ENCODE measurements at places on chromosomes 5 and 9.

- no peak for DNase-seq
These were observed 71.6 kb upstream of the FRRS1L start for GRCh38 chr9:109238655-109239054.

DNA sequence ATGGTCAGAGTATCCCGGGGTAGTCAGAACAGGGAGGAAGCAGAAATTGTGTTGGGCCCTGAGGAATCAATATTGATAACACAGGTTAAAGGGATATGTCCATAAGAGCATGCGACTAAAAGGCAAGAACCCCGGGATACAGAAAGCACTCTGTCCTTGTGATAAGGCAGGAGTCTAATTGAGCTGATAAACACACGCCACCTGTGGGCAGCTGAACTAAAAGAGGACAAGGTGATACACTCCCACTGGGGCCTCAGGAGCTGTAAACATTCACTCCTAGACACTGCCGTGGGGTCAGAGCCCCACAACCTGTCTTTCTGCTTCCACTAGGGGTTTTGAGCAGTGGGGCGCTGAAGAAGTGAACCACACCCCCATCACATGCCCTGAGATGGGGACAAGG lies 144.7 kb upstream of the MPDZ start:
- no peak for DNase-seq

- DNase-seq, result no peak
These were observed 25.5 kb upstream of the SLC25A51 start for GRCh38 chr9:37929441-37929895.

DNA sequence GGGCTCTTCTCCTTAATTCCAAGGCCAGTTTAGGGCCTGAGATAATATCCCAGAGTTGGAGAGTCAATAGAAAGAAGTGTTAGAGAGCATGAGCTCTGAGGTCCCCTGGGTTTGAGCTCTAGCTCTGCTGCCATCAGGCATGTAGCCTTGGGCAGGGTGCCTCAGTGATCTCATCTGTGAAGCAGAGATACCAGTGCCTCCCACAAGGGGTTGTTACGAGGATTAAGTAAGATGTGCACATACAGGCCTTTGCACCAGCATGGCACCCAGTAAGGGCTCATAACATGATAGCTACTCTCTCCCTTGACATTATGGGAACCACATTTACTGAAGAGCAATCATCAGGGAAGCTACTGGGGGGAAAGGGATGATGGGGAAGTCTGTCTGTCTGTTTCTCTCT lies 265.7 kb downstream of the HSPA4 start:
- DNase-seq, result no peak

DNA sequence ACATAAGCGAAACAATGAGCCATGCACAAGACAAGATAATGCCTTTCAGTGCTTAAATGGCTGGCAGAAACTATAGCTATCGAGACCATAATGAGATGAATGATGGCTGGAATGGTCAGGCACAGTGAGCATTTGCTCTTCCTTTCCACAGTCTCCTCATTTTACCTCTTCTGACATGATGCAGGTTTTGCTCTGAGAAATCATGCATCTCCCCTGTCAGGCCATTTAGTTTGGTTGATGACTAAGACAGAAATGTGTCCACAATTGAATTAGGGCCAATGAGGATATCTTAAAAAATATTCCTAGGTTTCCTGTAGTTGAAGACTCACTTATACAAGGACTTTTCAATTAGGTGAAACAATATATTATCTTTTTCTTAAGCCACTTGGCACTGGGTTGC lies 475.1 kb downstream of the TMEM232 start:
- DNase-seq, result no peak

DNA sequence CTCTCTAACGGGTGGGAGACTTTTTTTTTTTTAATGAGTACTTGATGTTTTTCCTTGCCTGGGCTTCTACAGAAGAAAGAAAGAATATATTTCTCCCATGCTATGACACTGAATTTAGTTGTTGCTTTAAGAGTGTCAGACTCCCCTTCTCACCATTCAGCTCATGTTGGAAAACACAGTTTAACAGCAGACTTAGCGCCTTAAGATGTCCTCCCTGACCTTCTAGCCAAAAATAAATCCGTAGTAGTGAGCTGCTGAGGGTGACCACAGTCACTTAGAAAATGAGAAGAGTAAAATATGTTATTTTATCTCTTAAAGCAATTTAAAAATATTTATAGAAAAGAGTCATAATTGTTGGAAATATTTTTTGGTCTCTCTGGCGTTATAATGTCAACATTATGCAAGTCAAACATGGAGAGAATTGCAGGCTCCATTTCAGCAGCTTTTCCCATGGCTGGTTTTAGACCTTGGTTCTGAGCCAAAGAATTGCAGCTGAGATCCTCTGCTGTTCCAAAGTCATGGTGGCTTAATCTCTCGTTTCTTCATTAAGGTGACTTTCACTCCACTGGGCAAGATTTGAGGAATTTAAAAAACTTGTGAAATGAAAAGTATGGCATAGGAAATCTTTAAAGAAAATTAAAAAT lies 143.5 kb downstream of the GHR start:
- no peak for DNase-seq
